ENCODE measurements at places on chromosomes 7 and 10.

DNA sequence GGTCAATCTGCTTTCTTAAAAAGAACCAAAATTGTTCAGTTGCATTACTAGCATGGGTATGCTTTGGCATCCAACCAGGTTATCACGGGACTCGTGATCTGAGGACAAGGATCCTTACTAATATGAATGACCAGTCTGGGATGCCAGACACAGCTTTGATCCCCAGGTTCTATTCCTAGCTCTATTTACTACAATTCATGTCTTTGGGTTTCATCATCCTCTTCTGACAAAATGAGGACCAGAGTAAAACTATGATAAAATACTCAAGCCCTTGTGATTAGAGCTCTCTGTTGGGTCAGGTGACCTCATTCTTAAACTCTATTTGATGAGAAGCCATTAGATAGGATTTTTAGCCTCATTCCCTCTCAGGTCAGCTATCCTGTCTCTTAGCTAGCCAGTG, 119.8 kb downstream of the SLC25A13 start:
- no peak for DNase-seq

GRCh38 chr7:128217030-128217805, 23.9 kb upstream of the LEP start:
- no peak for DNase-seq

- no peak for DNase-seq
Observed at GRCh38 chr7:26213807-26214515, 12.4 kb downstream of the CBX3 start.

DNA sequence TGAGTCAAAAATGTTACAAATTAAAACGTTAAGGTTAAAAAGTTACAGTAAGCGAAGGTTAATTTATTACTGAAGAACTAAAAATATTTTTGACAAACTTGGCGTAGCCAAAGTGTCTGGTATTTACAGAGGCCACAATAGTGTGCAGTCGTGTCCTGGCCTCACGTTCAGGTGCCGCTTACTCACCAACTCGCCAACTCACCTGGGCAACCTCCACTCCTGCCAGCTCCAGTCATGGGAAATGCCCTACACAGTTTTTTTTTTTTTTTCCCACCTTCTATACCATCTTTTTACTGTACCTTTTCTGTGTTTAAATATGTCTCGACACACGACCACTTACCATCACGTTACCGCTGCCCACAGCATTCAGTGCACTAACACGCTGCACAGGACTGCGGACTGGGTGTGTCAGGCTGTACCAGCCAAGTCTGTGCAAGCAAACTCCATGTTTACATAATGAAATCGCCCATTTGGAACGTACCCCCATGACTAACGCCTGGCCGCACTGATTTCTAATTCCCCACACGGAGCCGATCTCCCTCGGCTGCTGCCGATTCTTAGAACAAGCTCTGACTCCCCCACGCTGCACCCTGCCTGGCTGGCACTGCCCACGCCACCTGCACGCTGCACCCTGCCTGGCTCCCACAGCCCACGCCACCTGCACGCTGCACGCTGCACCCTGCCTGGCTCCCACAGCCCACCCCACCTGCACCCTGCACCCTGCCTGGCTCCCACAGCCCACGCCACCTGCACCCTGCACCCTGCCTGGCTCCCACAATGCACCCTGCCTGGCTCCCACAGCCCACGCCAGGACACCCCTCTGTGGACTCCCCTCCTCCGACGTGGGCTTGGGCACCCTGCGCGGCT, 203.1 kb downstream of the ZMYND11 start:
- no peak for DNase-seq

DNA sequence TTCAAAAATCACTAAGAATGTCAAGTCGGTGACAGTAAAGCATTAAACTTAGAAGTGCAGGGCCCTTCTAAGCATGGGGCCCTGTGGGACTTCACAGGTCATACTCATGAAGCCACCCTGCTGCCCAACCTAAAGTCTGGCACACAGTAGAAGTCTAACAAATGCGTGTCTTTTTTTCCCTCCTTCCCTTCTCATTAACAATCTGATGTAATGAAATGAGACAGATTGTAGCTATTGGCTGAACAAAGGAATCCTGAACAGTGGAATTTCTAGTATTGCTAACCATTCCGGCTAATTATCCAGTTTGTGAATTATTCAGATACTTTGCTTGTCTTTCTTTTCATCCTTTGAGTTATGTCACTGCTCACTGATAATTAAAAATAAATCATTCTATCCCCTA, 369.9 kb downstream of the WDR11 start:
- DNase-seq, result no peak

GRCh38 chr7:158815083-158815799, 14.1 kb downstream of the ESYT2 start:
- no peak for DNase-seq

DNA sequence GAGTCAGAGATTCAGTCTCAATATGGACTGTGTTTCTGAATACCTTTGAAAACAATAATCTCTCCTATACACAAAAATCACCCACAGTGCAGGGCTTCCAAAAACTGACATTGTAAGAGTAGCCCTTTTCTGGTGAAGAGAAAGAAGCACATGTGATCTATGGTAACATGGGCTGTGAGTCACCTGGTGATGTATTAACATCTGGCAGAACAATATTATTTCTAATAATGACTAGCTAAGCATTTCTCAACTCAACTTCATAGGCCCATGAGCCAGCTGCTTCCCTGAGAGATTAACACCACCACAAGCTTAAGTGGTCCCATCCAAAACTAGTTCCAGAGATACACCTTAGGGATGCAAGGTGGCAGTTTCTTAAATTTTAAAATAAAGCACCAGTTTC, 331.0 kb upstream of the NRP1 start:
- no peak for DNase-seq

- no peak for DNase-seq
Observed at GRCh38 chr7:80699045-80699638, 60.7 kb downstream of the CD36 start.

GRCh38 chr10:50582046-50582445, 41.7 kb downstream of the SGMS1 start:
- no peak for DNase-seq

DNA sequence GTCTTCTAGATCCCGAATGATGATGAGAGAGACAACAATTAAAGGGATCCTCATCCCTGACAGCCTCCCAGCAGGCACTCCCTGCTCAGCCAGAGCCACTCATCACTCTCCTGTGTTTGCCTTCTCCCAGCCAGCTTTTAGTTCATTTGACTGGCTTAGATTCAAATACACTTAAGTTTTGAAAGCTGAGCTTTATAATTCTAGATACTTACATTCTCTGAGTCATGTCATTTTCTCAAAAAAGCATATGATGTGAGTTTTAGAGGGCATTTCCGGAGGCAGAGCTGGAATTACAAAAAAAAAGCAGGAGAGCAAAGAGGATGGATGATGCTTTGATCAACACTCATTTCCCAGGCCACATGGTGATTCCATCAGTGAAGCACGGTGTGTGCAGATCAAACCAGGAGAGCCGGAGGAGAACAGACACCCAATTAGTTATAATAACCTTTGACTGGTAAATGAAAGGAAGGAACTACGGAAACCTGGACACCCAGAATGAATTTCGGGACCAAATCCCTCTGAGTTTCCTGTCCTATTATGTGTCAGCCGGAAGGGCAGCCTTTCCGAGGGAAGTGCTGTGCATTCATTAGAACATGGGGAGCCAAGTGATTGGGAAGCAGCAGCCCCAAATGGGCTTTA, 81.5 kb upstream of the HPS1 start:
- DNase-seq, result no peak

DNA sequence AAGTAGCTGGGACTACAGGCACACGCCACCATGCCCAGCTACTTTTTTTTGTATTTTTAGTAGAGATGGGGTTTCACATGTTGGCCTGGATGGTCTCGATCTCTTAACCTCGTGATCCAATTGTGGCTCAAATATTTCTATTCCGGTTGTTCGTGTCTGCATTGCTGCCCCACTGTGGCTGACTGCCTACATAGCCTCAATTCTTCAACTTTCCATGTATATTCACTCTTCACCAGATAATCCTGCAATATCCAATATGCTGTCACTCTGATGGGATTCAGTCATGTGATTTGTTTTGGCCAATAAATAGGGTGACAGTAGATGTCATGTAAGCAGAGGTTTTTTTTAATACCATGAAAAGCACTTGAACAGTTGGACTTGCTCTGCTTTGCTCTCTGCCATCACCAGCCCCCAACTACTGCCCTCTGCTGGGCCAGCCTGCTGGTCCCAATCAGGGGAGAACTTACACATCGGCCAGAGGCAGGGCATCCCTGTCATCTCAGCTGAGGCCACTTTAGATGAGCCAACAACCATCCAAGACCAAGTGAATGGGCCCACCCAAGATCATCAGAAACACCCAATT, 56.7 kb downstream of the NSUN6 start:
- DNase-seq, result no peak

DNA sequence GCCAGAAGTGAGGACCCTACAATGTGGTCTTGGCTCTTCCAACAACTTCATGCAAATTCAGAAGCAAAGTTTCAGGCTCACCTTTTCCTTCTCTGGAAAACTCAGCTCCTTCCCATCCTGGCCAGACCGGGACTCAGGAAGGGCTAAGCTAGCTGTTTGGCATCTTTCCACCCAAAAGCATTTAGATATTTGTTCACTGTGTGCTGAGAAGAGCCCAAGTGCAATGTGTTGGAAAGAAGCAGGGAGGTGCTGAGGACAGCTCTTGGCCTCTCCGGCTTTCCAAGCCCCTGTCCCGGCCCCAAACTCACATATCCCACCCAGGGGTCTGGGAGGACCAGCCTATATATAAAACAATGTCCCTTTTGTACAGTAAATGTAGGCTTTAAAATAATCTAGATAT, 44.5 kb downstream of the MKI67 start:
- no peak for DNase-seq

DNA sequence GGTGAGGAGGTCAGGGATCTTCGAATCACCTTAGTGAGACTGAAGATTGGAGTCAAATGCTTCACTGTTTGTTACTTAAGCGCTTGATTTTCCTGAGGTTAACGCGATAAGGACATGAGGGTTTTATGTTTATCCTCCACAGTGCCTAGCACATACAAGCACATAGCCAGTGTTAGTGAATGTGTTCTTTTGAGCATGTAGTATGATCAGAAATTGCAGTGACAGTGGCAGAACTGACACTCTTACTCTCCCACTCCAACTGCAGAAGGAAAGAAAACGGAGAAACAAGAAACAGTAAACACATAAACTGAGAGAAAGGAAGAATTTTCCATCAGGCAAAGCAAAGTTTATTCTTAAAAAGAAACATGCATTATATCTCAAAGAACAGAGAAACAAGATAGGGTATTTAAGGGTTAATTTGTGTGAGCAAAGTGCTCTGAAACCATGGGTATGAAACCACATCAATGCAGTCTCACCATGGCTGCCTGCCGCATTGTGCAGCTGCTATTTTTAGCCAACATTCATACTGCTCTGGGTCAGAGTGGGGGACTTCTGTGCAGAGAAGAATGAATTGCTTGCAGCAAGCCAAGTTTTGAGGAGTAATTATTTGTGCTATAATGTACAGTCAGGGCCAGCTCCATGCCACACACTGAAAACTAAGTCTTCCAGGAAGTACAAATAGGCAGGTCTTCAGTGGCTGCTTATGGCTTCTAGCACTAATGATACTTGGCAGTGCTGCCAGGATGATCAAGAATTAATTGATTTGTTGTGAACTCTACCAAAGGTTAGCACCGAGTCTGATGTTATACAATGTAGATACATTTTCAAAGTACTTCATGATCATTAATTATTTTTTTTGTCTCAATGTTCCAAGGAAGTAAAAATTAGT, 152.0 kb downstream of the MACC1 start:
- DNase-seq, result no peak

- DNase-seq, result no peak
Observed at GRCh38 chr7:50456371-50457123, 6.4 kb upstream of the FIGNL1 start.

DNA sequence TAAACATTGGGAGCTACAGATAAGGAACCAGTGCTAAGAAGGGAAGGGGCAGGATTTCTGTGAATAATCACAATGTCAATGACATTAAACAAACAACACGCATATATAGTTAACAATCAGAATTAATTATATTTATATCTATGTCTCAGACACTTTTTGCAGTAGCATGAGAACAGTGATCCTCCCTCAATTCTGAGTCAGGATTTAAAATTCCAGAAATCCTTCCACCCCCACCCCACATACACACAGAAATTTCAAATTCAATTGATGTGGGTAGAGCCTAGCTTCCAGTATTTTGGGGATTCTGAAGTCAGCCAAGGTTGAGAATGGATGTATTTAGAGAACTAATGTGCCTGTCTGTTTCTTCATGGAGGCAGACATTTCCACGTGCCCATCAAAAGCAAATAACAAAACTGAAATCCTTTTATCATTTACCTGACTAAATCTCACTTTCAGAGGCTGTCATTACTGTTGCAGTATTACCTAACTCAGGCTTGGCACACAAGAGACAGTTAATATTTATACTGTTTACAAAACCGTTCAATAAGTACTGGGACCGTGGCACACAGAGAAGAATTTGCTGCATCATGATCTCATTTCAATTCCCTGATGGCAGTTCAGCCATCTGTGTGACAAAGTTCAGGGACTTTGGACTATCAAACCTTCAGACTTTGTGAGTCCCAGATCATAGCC, 116.6 kb upstream of the PALS2 start:
- DNase-seq, result no peak

- no peak for DNase-seq
Observed at GRCh38 chr7:30493228-30493627, 11.4 kb downstream of the GGCT start.

- DNase-seq, result no peak
Observed at GRCh38 chr10:1824928-1825327, 87.6 kb upstream of the ADARB2 start.

DNA sequence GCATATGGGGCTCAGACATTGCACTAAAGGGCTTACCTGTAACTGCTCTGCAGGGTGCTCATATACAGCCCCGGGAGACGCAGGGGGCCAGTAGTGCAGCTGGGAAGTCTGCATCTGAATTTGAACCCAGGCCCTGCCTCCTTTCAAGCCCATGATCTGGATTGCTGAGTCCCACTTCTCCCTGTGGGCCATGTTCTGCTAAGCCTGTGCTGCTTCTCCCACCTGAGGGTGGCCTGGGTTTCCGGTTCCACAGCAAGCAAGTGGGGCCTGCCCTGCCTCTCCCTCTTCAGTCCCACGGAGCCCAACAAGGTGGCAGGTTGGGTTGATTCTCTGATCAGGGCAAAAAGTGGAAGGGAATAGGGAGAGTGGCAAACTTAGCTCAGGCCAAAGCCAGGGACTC, 56.6 kb upstream of the GDF10 start:
- no peak for DNase-seq

- DNase-seq, result no peak
Observed at GRCh38 chr10:75097666-75098285, 13.7 kb upstream of the SAMD8 start.

Measured in T-helper 1 cell (primary cell).